ENCODE measurements at places on chromosomes 2 and 18.

- DNase-seq, result no peak
These were observed 163.9 kb upstream of the THUMPD2 start for GRCh38 chr2:39942950-39943349.

- DNase-seq, result no peak
These were observed 14.1 kb upstream of the ARMC9 start for GRCh38 chr2:231184319-231184718.

GRCh38 chr18:13559754-13560153 is 166.6 kb downstream of the FAM210A start:
- no peak for DNase-seq

DNA sequence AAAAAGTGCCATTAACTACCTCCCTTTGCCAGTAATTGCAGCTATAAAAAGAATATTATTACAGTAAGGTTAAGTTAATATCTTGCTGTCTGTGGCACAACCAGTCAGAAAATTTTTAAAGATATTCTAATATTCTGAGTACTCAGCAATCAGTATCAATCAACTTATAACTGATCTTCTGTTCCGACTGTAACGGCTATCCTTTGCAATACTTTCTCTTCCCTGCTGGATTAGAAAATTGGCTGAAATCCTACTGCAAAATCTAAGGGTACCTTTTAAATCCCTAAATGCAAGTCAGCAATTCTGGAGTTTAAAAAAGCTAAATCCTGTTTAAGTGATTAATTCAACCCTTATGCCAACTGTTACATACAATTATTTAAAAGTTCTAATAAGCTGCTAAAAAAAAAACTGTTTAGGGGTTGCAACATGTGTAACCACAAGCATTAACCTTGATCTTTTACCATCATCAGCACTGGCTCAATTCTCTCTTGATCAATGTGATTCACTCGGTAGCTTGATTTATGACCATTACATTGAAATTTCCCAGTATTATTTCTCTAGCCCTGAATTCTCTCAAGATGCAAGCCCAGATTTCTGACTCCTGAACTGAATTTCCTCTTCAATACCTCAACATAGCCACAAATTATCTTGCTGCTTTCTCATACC is 20.5 kb downstream of the GAREM1 start:
- no peak for DNase-seq

GRCh38 chr18:79642626-79643025 is 37.0 kb upstream of the CTDP1 start:
- no peak for DNase-seq

- DNase-seq, result no peak
These were observed 142.7 kb upstream of the SLC39A10 start for GRCh38 chr2:195514365-195514764.

DNA sequence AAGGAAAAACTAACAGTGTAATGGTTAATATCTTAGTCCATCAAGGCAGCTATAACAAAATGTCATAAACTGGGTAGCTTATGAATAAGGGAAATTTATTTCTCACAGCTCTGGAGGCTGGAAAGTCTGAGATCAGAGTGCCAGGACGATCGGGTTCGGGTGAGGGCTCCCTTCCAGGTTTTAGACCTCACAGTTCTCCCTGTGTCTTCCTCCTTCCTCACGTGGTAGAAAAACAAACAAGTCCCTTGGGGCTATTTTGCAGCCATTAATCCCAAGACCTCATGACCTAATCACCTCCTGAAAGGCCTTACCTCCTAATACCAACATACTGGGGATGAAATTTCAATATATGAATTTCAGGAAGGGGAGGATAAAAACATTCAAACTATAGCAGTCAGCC is 455.9 kb downstream of the CNTNAP5 start:
- DNase-seq, result no peak

DNA sequence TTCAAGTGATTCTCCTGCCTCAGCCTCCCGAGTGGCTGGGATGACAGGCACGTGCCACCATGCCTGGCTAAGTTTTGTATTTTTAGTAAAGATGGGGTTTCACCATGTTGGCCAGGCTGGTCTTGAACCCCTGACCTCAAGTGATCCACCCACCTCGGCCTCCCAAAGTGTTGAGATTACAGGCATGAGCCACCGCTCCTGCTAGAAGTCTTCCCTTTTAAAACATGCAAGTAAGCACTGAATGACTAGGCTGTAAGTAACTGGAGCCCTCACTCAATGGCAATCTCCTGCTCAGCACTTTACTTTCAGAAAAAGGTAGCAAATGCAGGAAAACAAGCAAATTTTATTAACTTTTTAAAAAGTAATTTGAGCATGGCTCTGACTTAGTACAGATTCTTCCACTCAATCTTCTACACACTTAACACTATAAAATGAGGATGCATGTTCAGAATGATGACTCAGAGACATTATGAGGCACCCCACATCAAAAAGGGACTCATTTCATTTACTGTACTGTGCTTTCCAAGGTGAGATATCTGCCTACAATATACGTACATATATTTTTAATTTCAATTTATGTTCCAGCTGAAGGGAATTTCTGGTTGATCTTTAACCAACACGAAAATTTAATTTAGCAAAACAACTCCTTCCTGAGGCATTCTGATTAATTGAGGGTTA is 6.6 kb upstream of the NCK2 start:
- no peak for DNase-seq

DNA sequence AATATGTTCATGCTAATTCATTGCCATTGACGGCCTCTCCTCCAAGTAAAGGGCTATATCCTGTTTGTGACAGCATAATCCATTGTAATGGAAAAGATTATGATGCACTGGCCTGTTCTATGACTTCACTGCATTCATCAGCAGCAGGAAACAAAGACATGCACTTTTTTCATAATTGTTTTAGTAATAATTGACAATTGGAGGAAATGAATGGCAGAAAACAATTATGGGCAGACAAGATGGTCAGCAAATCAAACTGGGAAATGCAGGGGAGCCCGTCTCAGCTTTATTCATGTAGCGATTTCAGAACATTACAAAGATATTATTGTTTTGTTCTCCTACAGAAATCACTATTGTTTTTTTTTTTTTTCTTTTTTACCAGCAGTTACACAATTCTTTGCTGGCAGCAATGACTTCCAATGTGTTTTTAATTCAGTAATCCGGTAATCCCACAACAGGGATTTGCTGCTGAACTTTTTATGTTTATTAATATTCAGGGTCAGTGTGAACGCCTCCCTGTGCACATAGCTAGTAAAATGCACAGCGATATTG is 33.8 kb upstream of the RASGRP3 start:
- DNase-seq, result no peak

- no peak for DNase-seq
These were observed 4.1 kb downstream of the XIRP2 start for GRCh38 chr2:166892397-166892796.

DNA sequence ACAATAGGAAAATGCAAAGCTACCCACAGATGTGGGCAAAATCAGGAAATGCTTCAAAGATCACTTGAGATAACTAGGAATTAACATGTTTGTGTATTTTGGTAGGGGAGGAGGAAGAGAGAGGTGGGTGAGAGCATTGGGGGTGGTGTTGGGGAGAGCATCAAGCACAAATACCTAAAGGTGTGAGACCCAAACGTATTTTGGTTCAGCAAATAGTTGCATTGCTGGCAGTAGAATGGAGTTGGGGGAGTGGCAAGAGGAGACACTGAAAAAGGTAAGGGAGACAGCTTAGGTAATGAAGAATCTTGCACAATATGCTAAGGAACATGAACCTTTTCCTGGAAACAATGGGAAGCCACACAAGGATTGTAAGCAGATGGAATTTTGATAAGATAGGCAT is 1.5 kb upstream of the PELI1 start:
- no peak for DNase-seq

GRCh38 chr2:7593360-7593759 is 676.1 kb downstream of the RNF144A start:
- no peak for DNase-seq

DNA sequence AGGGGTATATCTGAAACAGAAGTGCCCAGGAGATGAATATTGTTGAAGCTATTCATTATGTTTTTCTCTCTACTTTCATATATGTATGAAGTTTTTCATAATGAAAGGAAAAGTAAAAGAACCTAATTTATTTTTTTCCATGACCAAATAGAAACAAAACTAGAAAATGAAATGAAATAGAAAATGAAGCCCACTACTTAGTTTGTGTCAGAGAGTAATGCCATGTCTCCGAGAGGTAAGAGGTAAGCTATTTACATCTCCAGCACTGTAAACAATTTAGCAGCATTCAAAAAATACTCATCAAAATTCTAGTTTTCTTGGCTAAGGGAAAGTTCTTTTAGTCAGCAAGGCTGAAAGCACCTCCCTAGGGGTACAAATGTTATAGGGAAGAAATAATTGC is 238.6 kb downstream of the PTH2R start:
- no peak for DNase-seq

GRCh38 chr18:12686100-12686499 is 16.4 kb downstream of the CEP76 start:
- DNase-seq, result no peak

- DNase-seq, result no peak
These were observed 1.6 kb downstream of the IRS1 start for GRCh38 chr2:226797989-226798421.

- DNase-seq, result no peak
These were observed 53.9 kb upstream of the ACVR1 start for GRCh38 chr2:157929871-157930667.

DNA sequence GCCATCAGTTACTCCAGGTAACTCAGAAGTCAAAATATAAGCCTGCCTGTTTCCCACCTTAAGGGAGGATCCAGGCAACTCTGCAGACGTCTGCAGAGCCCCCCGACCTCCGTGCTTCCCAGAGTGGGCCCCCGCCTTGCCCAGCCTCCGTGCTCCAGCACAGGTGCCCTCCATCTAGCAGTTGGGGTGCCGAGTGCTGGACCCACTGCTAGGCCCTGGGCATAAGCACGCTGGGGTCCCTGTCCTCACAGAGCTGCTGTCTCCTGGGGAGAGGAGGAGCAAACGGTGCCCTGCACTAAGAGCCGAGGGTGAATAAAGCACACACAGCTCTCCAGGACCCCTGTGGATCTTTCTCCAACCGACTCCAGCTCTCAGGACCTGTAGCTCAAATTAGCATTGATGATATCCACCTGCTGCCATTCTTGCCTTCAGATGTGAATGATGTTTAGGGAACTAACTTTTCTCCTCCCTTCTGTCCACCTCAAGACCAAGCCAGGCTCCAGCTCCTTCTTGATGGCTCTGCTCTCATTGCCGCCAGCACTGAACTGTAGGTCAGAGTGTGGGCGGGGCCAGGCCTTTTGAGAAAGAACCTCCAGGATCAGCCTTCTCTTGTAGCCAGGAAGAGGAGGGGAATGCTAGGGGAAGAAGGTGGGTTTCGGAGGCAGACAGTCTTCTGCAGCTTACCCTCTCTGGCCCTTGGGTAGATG is 121.2 kb downstream of the SMAD7 start:
- peak; percentile 42 for DNase-seq

GRCh38 chr2:10001586-10001985 is 41.8 kb upstream of the KLF11 start:
- DNase-seq, result no peak

DNA sequence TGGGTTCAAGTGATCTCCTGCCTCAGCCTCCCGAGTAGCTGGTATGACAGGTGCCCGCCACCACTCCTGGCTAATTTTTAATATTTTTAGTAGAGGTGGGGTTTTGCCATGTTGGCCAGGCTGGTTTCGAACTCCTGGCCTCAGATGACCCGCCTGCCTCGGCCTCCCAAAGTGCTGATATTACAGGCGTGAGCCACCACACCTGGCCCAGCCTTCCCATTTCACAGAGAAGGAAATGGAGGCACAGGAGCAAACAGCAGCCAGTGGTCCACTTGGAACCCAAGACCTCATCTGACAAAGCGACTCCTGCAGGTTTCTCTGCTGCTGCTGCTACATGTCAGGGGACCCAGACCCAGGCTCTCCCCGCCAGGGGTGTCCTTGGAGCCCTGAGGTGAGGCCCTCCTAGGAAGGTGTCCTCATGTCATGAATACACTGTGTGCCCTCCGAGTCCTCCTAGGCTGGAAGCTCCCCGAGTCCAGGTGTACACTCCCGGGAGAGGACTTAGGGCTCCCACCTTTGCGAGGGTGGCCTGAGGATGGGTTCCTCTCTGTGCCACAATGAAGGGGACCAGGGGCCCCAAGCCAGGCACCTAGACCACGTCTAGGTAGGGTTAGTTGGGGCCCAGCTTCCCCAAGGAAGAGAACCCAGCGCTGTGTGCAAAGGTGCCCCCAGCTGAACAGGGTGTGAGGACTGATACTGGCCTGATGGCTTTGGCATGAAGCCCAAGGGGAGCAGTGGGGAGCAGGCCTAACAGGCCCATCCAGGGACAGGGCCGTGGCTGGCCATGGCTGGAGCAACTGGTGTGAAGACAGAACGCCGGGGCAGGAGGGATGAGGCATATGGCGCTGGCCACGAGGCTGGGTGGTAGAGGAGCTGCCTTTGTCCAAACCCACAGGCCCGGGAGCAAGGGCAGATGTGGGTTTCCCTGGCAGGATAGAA is 56.1 kb downstream of the HS6ST1 start:
- DNase-seq, result no peak

DNA sequence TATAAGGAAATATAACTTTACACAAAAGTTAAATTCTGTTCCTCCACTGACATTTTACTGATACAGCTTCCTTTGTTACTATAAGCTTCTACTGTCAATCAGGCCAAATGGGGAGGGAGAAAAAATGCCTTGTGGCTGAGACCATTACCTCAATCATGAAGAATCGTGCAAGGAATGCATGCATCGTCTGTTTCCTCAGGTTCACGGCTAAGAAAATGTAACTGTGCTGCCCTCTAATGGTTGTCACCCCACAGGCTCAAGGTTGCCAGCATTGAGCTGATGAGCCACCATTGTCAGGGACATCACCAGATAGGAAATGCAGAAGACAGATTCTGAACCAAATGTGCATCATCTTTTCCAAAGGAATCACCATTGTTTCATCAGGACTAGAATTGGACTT is 426.9 kb downstream of the CDH2 start:
- no peak for DNase-seq

DNA sequence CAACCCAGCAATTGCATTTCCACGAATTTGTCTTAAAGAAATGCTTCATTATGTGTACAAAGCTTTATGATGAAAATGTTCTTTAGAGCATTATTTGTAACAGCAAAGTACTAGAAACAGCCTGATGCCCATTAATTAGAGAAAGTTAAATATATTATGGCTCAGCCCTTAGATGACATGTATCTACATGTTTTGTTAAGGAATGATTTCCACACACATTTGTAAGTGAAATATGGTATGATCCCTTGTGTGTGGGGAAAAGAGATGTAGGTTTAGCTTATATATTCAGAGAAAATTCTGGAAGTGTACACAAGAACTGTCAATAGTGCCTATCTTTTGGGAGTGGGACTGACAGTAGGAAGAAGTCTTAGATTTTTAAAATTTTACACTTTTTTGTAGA is 3.8 kb upstream of the PTPN4 start:
- no peak for DNase-seq

GRCh38 chr2:86284987-86285386 is 52.4 kb downstream of the REEP1 start:
- DNase-seq, result no peak

- no peak for DNase-seq
These were observed 1012.7 kb downstream of the TDRD15 start for GRCh38 chr2:22136446-22136845.

GRCh38 chr18:23067236-23067635 is 68.0 kb upstream of the CABLES1 start:
- no peak for DNase-seq
